ENCODE measurements at places on chromosomes 5 and 9. TPM values are rescaled to one million over a fixed set of nuclear protein-coding genes. Genes with fewer than 3 reads are reported as not detected.

The ADGRD2 gene
- not detected for total RNA-seq

The PPP3R2 gene
- total RNA-seq: not detected

The IFNA13 gene
- not detected for total RNA-seq

The IL9 gene
- not detected for total RNA-seq

Data from uterus (tissue), 4 donors.